Endothelial cell of umbilical vein (primary cell): ENCODE measurements at places on chromosomes 13 and 19.

DNA sequence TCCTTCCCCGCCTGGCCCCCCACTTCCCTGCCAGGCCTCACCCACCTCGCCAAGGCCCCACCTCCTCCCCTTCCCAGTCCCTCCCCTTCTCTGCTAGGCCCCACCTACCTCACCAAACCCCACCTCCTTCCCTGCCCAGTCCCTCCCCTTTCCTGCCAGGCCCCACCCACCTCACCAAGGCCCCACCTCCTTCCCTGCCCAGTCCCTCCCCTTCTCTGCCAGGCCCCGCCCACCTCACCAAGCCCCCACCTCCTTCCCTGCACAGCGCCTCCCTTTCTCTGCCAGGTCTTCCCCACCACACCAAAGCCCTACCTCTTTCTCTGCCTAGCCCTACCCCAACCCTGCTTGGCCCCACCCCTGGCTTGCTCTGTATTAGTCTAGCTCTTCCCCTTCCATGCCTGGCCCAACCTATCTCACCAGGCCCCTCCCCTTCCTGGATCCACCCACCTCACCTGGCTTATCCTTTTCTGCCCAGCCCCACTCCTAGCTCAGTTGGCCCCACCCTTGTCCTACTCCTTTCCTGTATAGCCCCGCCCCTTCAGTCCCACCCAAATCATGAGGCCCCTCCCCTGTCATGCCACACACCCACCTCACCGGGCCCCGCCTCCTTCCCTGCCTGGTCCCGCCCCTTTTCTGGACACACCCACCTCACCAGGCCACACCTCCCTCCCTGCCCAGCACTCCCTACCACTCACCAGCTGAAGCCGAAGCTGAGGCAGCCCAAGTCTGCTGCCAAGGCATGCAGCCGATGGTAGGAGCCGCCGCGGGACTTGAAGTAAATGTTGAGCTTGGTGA is 16.2 kb downstream of the CERS1 start:
- DNase-seq, result peak; percentile 14

GRCh38 chr19:15468675-15469512 is 4.5 kb upstream of the RASAL3 start:
- peak; percentile 49 for DNase-seq

DNA sequence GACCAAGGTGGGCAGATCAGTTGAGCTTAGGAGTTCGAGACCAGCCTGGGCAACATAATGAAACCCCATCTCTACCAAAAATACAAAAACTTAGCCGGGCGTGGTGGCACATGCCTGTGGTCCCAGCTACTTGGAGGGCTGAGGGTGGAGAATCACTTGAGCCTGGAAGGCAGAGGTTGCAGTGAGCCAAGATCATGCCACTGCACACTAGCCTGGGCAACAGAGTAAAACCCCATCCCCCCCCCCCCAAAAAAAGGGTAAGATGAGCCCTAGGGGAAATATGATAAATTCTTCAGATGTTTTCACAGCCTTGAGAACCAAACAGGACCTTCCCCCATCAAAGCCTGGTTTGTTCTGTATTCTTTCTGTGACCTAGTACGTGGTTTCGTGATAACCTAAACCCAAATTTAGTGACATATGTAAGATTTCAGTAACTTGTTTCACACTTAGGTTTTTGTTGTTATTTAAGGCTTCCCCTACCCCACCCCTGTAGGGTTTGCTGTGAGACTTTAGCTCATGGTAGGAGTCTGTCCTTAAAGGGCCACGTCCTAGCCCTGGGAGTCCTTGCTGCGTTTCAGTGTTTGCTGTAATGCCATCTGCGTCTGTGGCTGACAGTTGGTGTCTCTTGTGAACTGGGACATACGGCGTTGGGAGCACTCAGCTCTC is 49.6 kb downstream of the MYO9B start:
- DNase-seq, result no peak

DNA sequence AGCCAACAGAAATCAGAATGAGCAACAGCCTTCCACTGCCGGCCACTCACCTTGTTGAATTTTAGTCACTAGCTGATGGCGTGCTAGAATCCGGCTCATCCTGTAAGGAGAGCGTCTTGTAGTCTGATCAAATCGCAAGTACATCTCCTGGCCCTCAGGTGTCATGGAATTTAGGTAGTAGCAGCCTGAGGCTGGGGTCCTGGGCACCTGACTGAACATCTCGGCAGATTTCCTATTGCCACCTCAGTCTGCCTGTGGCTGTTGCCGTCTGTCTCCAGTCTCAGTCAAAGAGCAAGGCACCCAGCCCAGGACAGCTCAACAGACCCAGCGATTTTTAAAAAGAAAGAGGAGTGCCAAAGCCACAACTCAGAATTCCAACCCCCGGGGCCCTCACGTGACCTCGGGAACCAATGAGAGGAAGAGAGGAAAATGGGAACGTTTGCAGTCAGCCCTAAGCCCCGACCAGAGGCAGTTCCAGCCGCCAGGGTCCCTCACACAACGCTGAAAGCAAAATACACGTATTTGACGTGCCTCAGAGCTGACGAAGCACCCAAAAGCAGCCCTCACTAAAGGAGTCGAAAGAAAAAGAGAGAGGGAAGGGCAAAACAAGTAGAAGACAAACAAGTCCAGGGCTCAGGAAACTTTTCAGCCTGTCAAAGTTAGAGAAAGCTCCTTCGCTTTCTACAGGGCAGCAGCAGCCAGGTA is at the start of gene STARD13:
Gene STARD13 (minus strand): TSS at position 336 of the 705 bp plus-strand sequence. CDS start 117 bp downstream, at position 219.
- DNase-seq, result peak; percentile 98

DNA sequence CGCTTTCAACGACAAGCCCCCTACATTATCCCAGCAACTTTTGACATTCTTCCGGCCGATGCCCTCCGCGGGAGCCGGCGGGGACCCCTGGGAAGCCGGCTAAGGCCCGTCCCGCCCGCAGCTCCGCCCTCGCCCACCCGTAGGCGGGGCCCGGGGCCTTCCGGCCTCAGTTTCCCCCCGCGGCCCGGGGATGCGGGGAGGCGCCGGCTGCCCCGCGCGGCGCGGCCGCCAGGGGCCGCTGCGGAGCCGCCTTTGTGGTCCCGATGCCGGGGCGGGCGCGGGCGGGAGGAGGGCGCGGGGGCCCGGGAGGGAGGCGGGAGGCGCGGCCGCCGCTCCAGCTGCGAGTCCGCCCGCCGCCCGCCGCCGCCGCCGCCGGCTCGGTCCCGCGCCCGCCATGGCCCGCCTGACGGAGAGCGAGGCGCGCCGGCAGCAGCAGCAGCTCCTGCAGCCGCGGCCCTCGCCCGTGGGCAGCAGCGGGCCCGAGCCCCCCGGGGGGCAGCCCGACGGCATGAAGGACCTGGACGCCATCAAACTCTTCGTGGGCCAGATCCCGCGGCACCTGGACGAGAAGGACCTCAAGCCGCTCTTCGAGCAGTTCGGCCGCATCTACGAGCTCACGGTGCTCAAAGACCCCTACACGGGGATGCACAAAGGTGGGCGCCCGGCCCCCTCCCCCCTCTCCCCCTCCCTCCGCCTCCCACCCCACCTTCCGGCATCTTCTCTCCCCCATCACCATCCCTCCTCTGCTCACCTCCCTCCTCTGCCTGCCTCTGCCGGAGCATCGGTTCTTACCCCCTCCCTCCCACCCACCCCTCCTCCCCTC is at the start of gene CELF5:
Gene CELF5 (plus strand): TSS at position 316 of the 823 bp plus-strand sequence. CDS start 79 bp downstream, at position 395.
- no peak for DNase-seq

GRCh38 chr13:73000027-73000674 is 58.7 kb upstream of the KLF5 start:
- peak; percentile 82 for DNase-seq
